ENCODE measurements at places on chromosomes 4 and X. TPM values are rescaled to one million over a fixed set of nuclear protein-coding genes. Genes with fewer than 3 reads are reported as not detected.

Gene LANCL3
- 1.8 TPM for total RNA-seq

- no peak for DNase-seq
Observed at GRCh38 chr4:70251250-70251944, 9.0 kb downstream of the CSN3 start.

DNA sequence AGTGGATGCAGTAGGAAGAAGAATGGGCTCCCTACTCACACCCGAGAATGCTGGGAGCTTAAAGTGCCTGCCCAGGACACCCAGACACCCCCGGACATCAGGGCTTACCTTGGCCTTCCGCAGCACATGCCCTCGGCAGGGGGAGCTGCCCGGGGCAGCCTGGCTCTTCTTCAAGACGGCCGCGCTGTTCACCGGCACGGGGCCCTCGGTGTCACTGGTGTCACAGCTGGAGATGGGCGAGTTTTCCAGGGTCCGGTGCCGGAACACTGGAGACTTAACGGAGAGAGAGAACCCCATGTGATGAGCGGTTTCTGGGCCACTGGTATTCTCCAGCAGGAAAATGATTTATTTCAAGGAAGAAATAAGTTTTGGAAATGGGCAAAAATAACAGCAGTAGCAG is 170.9 kb downstream of the AFAP1 start:
- no peak for DNase-seq

Gene RTL3
- not detected for total RNA-seq

DNA sequence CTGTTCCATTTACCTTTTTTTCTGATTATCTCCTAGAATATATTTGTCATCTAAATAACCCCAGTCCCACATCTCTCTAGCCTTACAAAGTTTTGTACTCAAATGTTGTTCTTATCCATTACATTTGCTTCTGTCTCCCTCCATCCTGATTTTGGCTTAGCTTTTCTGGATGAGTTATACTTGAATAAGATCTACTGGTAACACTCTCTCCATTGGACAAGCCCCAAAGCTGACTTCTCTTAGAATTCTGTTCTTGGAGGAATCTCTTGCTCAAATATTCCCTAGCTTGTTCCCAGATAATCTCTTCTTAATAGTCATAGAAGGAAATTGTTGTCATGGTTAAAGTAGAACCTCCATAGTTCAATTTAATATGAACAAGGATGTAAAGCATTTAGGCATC is 115.5 kb upstream of the HS3ST1 start:
- no peak for DNase-seq

Gene SMIM10
- total RNA-seq: 4.1 TPM

DNA sequence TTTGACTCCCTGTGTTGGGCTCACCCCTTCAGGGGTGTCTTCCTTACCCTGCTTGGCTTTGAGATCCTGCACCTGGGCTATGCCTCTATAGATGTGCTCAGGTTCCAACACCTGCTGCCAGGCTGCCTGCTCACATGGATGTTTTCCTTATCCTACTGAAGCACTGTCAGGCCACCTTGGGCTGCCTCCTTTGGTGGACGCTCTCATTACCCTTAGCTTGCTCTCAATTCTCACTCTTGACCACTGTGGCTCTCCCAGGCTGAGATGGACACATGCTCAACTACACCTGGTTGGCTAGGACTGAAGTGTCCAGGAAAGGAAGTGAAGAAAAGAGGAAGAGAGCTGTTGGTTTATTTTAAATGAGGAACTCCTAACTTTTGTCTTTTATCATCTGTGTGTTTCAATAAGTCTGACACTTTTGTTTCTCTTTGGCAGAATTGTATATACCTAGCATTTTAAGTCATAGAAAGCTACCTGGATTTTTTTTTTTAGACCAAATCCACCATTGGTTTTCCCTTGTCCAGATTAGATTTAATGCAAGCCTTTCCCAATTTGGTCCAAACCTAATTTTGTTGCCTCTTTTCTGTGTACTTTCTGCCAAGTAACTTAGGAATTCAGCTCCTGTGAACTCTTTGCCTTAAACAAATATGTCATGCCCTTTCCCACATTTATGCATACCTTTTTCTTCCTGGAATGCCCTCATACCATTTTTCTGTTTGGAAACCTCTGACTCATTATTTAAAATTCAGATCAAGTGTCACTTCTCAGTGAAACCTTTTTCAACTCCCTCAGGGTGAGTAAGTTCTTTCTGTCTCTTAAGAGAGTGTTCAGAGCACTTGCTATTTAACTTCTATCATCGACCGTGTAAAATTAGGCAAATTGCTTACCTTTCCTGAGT is 175.8 kb downstream of the GC start:
- DNase-seq: no peak
